ENCODE measurements at places on chromosomes 7 and 10.

GRCh38 chr10:5625992-5626777 lies 40.2 kb downstream of the ASB13 start:
- DNase-seq, result no peak

GRCh38 chr7:1752771-1753563 lies 82.9 kb downstream of the ELFN1 start:
- DNase-seq, result peak; percentile 45

- DNase-seq, result no peak
Measured at GRCh38 chr7:49639068-49639593, 134.3 kb upstream of the VWC2 start.

- DNase-seq, result no peak
Measured at GRCh38 chr10:14839305-14839695, 1.2 kb downstream of the HSPA14 start.

DNA sequence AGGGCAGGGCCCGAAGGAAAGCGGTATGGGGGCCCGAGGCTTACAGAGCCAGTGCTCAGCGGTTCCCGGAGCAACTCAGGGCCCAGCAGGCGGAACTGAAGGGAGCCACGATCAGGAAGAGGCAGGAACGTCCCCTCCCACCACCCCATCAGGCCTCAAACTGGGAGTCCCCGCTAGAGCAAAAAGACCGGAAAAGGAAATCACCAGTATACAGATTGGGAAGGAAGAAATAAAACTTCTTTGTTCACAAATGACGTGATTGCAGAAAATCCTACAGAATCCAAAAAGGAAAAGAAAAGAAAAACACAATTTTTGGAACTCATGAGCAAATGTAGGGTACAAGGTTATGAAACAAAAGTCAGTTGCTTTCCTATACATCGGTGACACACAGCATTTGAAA lies 21.6 kb upstream of the ZFAND2A start:
- DNase-seq, result no peak

DNA sequence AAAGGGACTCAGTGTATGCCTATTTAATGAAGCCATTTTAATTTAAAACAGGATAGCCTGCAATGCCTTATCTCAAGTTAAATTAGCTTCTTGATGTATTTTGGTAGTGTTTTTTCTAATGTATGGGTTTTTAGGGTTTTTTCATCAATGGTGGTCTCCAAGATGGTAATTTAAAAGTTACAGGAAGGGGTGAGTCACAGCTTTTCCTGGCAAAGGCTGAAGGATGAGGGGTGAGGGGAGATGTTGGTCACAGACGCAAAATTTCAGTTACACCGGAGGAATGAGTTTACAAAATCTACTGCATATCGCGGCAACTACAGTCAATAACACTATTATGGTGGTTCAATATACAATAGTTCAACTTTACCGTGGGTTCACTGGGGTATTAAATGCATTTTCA lies 31.6 kb downstream of the CCDC3 start:
- DNase-seq, result no peak

DNA sequence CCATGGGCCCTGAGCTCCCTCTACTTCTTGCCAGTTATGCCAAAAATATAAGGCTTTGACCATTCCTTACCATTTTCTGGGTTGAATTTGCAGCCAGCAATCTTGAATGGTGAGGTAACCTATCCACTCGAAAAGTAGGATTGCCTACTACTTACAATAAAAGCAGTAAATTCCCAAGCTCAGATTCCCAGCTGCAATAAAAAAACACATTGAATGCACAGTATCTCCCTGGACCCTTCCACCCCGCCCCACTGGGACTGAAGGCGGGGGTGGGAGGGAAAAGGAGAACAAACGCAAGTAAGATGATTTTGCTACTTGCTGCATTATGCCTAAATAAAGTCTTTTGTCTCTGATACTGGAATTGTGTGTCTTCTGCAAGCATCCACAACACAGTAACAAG lies 301.9 kb downstream of the HGF start:
- DNase-seq, result no peak

GRCh38 chr7:130145424-130146100 lies 59.6 kb downstream of the TMEM209 start:
- DNase-seq, result no peak

GRCh38 chr10:78255796-78256638 lies 222.4 kb downstream of the RPS24 start:
- no peak for DNase-seq

- DNase-seq, result no peak
Measured at GRCh38 chr7:140541176-140541512, 61.8 kb upstream of the MKRN1 start.

DNA sequence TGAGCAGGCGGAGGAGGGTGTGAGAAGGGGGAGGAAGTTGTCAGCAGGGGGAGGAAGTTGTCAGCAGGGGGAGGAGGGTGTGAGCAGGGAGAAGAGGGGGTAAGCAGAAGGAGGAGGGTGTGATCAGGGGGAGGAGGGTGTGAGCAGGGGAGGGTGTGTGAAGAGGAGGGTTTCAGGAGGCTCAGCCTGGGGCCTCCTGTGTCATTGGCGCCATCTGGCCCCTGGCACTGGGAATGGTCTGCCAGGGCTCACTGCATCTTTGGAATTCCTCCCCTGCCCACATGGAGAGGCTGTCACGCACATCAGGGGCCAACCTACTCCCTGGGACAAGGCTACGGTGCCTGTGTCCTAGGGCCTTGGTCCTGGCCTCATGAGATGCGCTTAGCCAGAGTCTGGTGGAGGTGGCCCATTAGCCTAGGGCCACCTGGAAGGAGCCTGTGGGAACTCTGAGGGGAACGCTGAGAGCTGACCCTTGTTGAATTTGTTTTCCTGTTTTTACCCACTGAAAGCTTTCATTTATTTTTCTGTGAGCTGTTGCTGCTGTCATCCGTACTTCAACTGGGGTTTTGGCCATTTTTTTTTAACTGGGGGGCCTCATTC lies 18.0 kb downstream of the CAMK2B start:
- no peak for DNase-seq

DNA sequence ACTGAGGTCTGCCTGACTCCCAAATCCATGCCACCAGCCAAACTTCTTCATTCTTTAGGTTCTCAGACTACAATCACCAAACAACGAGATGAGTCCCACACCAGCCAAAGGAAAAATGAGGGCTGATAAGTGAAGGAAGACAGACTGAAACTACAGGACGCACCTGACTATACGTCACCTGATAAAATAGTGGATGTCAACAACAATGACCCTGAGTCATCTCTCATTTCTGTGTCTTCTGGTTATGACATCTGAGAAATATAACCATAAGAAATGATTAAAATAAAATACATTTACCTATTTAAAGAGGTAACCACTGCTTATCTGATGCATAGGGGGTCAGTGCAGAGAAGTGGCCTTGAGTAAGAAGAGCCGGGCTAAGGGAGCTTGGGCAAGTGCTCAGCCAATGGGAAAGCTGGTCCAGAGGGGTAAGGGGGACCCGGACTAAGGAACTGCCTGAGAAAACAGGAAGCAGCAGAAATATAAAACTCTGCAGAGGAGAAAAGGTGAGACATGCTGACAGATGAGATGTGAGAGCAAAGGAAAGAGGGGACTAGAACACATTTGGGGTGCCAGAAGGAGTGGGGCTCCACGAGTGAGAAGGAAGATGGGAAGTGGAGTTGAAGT lies 51.8 kb downstream of the HIPK2 start:
- DNase-seq, result no peak

DNA sequence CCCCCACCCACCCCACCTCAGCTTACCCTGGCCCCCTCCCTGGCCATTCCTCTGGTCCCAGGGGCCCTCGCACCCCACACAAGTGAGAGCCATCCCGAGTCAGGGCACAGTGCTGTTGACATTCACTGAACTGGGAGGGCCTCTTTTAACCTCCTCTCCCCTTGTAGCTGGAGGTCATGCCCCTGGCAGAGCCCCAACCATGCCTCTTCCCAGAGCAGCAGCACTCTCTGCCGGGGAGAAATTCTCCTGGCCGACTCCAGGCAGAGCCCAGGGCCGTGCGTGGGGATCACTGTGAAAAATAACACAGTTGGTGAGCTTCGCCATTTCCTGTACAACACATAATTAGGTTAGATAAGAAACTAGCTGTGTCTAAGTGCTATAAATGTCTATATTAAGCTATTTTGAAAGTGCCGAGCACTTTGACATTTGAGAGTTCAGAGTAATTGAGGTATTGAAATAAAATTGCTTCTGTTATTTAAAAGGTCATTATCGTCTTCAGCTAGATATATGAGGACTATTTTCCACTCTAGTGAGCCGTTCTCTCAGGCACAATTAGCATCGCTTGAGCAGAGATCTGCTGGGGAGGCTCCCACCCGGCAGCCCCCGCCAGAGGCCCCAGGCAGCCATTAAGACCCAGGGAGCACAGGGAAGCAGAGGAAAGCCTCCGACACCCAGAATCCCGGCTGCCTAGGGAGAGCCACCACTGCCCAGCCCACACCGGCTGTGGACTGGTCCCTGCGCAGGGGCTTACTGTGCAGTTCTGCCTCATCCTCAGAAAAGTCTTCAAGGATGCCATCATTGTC lies 62.4 kb upstream of the LRRC18 start:
- no peak for DNase-seq

- DNase-seq, result no peak
Measured at GRCh38 chr10:64773357-64773756, 1252.2 kb downstream of the REEP3 start.

DNA sequence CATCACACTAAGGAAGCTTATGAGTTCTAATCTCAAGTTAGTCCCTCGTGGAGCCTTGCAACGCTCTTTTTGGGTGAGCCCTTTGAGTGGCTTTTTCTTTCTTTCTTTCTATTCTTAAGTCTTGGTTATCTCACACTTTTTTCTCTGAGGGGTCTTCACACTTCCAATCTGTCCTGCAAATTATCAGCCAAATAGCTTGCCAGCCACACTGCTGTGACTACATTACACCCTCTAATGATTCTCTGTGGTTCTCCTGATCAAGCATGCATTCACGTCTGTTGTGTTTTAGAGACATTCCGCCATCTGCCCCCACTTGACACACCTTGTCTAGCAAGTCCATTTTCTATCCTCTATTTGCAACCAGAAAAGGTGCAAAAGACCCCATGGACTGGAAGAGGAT lies 340.2 kb downstream of the THSD7A start:
- DNase-seq, result no peak

DNA sequence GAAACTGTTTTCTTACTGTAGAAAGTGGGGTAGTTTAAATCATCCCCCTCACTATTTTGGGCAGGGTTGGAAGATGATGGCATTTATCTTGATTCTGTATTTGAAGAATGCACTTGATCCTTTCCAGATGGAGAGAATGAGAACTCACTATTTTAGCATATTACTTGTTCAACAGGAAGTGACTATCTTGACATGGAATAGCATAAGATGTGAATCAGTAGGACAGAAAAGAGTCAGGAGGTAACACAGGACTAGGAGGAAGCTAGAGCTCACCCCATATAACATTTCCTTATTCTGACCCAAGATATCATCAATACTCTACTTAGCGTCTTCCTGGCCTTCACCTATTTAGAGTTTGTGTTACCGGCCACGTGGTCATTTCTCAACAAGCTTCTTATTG lies 400.2 kb downstream of the PHTF2 start:
- no peak for DNase-seq

GRCh38 chr10:128044961-128045832 lies 81.0 kb downstream of the MKI67 start:
- no peak for DNase-seq

DNA sequence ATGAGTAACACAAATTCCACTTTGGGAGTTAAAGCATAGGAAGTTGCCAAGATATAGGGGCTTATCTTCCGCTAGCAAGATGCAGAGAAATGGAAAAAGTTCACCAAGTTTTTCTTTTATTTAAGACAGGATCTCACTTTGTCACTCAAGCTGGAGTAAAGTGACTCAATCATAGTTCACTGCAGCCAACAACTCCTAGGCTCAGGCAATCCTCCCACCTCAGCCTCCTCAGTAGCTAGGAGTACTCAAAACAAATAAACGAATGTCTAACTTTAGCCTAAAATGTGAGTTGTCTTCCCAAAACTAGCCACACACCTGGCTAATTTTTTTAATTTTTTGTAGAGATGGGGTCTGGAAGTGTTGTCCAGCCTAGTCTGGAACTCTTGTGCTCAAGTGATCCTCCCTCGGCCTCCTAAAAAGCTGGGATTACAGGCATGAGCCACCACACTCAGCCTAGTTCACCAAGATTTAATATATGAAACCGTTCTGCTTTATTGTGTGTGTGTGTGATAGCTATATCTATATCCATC lies 9.9 kb downstream of the VIM start:
- DNase-seq, result no peak

DNA sequence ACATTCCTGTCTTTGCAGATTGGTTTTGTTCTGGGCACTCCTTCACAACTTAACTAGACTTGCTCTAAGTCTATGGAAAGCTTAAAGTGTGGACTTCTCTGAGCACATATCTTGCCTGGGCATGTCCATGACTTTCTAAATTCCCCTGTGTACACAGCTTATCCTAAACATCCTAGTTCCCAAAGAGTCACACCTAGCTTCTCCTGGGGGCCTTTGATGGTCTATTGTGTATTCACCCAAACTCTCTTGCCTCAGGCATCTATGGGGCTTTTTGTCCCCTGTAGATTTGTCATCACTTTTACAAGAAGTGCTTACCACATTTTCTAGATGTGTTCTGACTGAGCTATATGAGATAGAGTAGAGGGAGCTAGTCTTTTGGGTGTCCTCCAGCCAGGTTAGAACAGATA lies 12.2 kb upstream of the ZNF488 start:
- no peak for DNase-seq

GRCh38 chr7:23468526-23469149 lies 1.7 kb downstream of the IGF2BP3 start:
- no peak for DNase-seq
